ENCODE measurements at places on chromosomes 6 and 20.

- no peak for DNase-seq
Observed at GRCh38 chr6:84213217-84213616, 14.2 kb downstream of the CEP162 start.

- DNase-seq: no peak
Observed at GRCh38 chr6:82144007-82144851, 103.3 kb downstream of the IBTK start.

DNA sequence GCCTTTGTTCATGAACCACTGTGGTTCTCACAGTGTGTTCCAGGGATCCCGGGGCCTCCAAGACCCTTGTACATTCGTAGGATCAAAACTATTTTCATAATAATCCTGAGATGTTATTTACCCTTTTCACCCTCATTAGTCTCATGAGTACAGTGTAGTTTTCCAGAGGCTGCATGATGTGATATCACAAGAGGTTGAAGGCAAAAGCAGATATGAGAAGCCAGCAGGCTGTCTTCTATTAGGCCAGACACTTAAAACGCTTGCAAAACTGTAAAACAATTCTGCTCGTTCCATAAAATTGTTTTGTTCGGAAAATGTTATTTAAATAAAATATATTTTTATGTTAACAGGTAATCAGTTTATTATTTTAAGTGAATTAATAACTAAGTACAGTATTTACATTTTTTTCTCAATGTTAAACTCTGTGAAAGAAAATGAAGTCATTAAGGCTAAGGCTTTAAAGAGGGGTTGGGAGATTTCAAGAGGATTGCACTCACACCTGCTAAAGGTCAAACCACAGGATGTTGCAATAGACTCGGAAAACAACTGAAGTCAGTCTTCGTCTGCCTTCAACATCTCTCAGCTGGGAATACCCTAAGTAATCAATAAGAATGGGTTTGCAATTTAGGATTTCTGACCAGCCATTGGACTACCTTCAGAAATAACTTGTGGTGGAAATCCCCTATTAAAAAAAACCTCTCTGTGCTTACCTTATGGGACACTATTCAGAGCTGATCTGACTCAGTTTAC is 474.2 kb downstream of the KIF16B start:
- DNase-seq: no peak

- DNase-seq: no peak
Observed at GRCh38 chr20:42027746-42028268, 409.6 kb upstream of the CHD6 start.

DNA sequence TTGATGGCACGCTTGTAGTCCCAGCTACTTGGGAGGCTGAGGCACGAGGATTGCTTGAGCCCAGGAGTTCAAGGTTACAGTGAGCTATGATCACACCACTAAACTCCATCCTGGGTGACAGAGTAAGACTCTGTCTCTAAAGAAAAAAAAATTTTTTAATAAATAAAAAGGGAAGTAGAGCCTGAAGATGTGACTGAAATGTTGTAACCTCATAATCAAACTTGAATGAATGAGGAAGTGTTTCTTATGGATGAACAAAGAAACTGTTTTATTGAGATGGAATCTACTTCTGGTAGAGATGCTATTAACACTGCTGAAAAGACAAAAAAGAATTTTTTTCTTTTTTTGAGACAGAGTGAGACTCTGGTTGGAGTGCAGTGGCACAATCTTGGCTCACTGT is 6.7 kb downstream of the MAK start:
- DNase-seq: no peak

- no peak for DNase-seq
Observed at GRCh38 chr20:50224531-50225255, 34.1 kb downstream of the CEBPB start.

DNA sequence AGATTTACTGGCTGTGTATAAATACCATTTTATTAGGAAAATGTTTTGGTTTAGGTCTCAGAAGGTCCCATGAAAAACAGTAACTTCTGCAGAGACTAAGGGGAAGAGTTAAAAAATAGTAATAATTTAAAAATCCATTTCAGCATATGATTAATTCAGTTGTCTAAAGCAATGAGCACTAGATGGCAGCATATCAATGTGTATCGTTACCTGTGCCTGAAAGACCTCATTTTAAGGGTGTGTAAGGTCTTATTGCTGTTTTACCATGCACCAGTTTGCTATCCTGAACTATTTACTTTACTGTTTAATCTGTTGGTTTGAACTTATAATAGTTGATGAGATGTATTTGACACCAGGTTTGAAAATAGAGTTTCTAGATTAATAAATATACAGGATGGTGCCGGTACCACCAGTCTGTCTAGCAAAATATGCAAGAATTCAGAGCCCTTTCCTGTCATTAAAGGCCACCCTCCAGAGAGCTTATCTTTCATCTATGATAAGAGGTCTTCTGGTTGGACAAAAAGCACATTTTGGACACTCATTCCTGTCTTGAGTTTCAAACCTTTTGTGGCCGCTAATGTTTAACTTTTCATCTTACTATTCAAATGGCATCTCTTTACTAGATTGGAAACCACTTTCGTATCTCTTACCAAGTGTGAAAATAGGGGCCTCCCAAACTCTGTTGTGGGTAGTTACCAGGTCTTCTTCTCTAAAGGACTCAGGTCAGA is 8.9 kb upstream of the AHI1 start:
- no peak for DNase-seq

- DNase-seq: no peak
Observed at GRCh38 chr6:91711518-91711917, 1124.6 kb upstream of the MAP3K7 start.

GRCh38 chr20:15201602-15202001 is 864.2 kb upstream of the FLRT3 start:
- DNase-seq: no peak

- DNase-seq: no peak
Observed at GRCh38 chr20:25222461-25223178, 25.3 kb upstream of the PYGB start.

GRCh38 chr20:33267701-33268100 is 15.3 kb upstream of the BPIFB1 start:
- no peak for DNase-seq
